HS-27A (cell line): ENCODE measurements at places on chromosomes 16 and 17.

GRCh38 chr16:70734522-70735095, 48.8 kb upstream of the MTSS2 start:
- DNase-seq, result no peak

- no peak for DNase-seq
Observed at GRCh38 chr17:33292981-33293867, at the start of gene ASIC2. TSS of gene ASIC2 (minus strand) at chr17:33293295.

DNA sequence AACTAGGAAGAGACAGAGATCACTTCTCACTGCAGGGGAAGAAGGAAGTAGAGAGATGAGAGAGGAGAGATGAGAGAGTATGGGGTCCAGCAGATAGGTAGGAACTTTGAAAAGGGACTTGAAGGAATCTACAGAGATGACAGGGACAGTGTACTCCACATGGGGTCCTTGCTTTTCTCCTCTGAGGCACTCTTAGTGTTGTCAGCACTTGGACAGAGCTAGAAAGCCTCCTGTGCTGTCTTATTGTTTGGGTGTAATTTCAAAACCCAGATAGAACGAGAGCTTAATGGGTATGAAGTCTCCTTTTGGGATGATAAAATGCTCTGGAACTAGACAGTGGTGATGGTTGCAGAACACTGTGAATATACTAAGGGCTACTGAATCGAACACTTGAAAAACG, 65.2 kb downstream of the ASIC2 start:
- DNase-seq, result no peak

GRCh38 chr17:58318627-58319172, 9.9 kb downstream of the TSPOAP1 start:
- no peak for DNase-seq

DNA sequence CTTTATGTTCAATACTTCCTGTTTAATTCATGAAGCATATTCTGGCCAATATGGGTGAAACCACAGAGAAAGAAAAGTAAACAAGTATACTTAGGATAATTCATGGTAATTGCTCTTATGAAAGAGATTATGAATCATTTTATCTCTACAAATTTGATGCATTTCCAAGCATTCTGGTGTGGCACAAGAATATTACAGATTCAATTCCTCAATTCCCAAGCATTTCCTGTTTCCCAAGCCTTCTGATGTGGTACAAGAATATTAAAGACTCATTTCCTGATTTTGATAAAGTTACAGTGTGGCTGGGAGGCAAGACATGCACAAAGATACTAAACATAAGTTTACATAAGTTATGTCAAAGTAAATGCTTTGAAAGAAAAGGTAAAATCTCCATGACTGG, 126.1 kb upstream of the NUDT7 start:
- DNase-seq, result no peak

- DNase-seq, result no peak
Observed at GRCh38 chr16:87607223-87607622, 4.9 kb downstream of the JPH3 start.

- DNase-seq, result no peak
Observed at GRCh38 chr17:39996162-39996561, 15.6 kb downstream of the PSMD3 start.

- DNase-seq, result no peak
Observed at GRCh38 chr17:70336411-70336810, 167.1 kb downstream of the KCNJ2 start.

- DNase-seq, result no peak
Observed at GRCh38 chr17:59493867-59494266, 71.5 kb upstream of the DHX40 start.

DNA sequence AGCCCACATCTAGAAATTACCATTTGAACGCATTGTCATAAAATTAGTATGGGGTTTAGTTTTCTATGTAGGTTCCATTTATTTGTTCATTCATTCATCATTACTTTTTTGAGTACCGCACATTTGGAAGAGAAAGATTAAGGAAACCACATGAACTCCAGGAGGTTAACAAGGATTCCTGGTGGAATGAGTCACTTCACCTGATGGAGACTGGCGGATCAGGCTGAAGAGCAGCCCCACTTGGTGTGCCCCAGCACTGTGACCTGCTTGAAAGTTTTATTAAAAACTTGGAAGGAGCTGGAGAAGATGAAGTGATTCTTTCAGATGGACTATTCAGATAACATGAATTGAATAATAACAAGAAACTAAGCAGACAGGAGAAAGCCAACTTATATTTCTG, 293.6 kb upstream of the CDH11 start:
- DNase-seq, result no peak

- no peak for DNase-seq
Observed at GRCh38 chr16:86762095-86762494, 183.7 kb downstream of the FOXL1 start.

DNA sequence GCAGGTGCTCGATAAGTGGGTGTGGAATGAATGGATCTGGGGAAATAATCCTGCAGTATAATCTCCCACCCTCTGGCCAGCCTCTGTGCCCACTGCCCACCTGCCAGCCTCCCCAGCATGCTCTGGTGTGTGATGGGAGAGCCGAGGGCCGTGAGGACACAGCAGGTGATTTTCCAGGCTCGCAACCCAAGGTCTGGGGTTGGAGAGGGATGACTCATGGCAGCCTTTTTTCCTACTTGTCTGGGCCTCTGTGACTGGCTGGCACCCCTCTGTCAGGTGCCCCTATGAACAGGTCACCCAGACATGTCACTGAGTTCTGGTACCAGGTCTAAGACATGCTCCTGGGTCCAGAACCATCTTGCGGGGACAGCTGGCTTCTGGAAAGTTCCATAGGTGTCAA, 385.7 kb upstream of the TNRC6C start:
- no peak for DNase-seq

- no peak for DNase-seq
Observed at GRCh38 chr16:57758331-57759117, 23.0 kb downstream of the KATNB1 start.
